ENCODE measurements at places on chromosomes 5 and 9.

- no peak for DNase-seq
Observed at GRCh38 chr5:8517456-8517855, 648.5 kb downstream of the MTRR start.

DNA sequence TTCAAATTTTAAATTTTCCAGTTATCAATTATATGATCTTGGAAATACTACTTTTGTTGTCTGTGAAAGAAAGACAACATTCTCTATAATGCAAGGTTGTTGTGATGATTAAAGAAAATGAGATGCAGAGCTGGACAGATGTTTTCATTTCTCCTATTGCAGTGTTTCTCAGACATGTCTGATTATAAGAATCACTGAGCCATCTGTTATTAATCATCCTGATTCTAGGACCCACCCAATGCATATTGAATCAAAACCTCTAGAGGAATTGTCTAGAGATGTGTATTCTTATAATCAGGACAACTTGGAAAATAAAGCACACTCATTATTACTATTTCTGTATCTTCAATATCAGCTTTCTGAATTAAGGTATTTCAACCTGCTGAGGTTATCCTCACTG lies 121.1 kb upstream of the ASTN2 start:
- no peak for DNase-seq

GRCh38 chr5:36360307-36360706 lies 58.6 kb upstream of the RANBP3L start:
- no peak for DNase-seq

DNA sequence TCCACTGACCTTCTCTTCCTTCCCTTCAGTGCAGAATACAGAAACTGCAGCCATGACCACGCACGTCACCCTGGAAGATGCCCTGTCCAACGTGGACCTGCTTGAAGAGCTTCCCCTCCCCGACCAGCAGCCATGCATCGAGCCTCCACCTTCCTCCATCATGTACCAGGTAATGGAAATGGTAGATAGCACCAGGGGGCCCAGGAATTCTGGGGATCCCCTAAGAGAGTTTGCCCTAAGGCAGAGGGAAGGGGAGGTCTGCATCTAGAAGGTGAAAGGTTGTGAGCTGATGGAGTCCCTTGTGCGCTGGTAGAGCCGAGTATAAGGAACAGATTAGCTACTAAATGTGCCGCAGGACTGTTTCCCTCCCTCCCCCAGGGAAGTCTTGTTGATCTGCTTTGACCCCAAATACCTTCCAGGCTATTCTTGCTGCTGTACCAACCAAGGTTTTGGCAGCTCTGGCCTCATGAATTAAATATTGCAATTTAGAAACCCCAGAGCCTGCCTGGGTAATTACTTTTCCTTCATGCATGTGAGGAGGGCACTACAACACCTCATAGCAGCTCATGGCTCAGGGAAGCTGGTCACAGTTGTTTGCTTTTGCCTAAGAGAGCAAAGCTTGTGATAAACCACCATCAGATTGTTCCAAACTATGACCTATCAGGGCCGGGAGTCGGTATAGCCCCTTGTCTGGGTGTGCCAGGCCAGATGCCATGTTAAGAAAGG lies 19.6 kb downstream of the CYFIP2 start:
- no peak for DNase-seq

DNA sequence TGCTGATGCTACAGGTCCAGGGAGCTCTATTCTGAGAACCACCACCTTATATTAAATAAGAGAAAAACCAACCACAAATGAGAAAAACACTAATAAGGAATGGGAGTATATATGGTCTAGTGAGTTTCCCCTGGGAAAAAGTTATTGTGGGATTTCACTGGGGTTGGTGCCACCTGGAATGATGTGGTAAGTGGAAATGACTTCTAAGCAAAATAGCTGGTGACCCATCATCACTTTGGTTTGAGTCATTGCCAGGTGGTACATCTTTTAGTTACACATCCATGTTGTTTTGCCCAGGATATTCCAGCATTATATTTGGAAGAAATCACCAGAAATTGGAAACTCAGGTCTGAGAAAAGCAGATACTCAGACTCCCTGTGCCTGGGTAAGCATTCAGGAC lies 437.3 kb downstream of the DTWD2 start:
- DNase-seq, result no peak

DNA sequence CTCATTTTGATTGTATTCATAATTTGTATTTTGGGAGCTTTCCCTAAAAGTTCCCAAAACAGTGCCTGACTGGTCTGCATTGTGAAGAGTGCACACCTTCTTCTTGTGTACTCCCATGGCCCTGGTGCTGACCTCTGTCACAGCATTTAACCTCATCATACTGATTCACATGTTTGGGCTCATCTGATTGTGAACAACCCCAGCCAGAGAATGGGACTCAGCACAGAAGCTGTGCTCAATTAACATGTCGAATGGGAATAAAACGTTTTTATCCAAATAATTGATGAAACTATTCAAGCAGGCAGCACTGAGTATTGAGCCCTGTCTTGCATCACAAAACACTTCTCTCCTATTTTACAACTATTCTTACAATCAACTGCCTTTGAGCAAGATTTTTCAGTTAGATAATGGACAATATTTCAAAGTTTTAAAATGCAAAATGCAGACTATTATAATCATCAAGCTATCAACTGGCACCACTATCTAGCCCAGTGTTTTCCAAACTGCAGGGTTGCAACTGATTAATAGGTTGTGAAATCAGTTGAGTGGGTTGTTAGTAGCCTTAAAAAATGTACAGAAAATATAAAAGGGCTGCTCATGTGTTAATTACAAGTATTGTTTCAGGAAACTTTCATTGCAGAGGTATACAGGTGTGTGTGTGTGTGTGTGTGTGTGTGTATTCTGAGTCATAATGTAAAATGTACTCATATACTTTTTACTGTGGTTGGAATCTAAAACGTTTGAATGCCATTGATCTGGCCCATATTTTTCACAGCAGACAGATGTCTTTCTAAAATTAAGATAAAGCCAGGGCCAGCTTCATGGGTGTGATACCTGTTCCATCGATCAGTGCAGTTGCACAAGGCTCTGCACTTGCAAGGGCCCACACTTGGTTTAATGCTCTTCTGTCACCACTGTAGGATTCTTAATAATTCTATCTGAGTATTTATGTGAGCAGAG lies 190.5 kb downstream of the PIK3R1 start:
- DNase-seq, result no peak

- no peak for DNase-seq
Observed at GRCh38 chr5:94968507-94969095, 316.3 kb downstream of the MCTP1 start.

DNA sequence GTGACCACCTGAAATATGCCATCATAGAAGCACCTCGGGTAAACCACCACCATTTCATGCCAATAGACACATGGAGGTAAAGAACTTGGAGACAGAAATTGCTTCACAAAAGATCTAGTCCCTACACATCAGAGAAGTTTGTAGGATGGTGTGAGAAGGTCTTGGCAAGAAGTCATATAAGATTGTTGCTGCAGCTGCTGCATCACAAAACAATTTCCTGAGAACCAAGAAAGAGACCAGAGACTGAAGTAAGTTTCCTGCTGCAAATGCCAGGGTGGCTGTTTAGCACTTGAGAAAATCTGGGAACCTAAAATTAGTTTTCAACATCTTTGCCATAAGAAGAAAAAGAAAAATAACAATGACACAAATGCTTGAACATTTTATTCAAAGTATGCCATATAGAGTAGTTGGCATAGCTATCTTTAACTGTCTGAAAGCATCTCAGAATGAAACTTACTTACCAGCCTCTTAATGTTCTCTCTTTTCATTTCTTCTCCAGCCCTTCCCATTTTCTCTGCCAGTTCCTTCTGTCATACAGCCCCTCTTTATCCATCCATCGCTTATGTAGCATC lies 114.3 kb downstream of the KCTD16 start:
- DNase-seq, result no peak

GRCh38 chr5:119346394-119346793 lies 9.4 kb upstream of the TNFAIP8 start:
- DNase-seq, result no peak

DNA sequence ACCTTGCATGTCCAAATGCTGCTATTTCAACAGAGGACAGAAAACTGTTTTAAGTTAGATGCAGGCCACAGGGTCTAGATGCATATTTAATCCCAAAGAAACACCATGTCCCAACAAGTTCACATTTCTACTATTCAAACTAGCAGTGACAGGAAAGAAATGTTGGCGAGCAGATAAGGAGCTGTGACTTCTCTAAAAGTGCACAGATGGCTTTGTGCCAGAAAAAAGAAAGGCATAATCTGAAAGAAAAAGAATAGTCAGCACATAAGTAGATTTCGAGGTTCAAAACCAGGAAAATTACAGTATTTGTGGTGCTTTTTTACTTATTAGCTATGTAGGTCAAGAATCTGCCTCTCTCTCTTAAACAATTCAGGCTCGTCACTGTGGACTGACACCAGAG lies 178.3 kb downstream of the DNAH5 start:
- DNase-seq, result no peak

DNA sequence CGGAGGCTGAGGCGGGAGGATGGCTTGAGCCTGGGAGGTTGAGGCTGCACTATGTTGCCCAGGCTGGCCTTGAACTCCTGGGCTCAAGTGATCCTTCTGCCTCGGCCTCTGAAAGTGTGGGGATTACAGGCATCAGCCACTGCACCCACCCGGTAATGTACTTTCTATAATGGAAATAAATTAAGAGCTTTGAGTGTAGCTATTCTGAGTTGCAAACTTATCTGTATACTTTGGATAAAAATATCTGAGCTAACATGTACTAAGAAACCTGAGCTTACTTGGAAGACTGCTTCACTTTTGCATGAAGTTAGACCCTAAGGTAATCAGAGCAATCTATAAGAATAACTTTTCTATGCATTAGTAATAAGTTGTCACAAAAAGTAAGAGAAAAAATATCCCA lies 50.0 kb downstream of the UNC13B start:
- no peak for DNase-seq

GRCh38 chr9:93238953-93239925 lies 55.3 kb downstream of the WNK2 start:
- no peak for DNase-seq

DNA sequence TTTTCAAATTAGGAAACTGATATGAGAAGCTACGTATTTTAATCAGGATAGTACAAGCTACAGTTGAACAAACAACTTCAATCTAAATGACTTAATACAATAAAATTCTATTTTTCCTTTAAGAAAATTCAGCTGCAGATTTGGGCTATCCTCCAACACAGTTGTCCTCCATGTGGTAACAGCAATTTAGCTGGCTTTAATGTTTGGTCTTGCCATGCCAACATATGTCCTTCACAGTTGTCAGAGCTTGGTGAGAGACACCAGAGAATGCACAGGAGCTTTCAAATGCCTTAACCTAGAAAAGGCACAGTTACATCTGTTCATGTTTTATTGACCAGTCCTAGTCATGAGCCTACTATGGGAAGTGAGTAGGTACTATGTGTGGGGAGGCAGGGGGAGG lies 10.8 kb downstream of the FAM174A start:
- DNase-seq, result no peak

DNA sequence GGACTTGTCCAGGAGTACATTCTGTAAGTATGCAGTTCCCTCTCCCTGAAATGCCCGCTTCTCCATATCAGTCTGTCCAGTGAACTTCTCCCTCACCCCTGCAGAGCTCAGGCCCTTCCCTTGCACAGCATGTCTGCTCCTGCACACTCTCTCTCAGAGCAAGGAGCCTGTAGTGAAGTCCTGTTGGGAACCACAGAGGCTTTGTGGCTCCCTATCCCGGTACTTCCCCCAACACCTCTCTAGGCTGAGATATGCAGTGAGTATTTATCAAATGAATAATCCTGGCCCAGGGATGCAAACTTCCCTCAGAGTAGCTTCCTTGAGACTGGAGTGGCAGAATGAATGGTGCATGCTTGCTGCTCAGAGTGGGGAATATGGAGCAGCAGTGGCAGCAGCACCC lies 48.8 kb downstream of the POC5 start:
- DNase-seq, result no peak

DNA sequence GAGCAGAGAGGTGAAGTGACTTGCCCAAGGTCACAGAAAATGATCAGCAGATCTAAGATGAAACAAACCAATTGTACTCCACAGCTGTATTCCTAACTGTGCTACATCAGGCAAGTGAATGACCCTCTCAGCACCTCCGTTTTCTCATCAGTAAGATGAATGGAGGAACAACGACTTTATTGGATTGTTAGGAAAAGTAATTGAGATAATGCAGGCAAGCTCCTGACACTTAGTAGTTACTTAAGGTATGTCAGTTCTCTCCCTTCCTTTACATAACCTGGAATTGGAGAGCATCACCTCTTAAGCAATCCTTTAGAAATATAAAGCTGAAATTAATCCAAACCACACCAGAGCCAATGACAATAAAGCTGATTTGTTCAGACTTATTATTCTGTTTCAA lies 451.2 kb upstream of the CD180 start:
- DNase-seq, result no peak

DNA sequence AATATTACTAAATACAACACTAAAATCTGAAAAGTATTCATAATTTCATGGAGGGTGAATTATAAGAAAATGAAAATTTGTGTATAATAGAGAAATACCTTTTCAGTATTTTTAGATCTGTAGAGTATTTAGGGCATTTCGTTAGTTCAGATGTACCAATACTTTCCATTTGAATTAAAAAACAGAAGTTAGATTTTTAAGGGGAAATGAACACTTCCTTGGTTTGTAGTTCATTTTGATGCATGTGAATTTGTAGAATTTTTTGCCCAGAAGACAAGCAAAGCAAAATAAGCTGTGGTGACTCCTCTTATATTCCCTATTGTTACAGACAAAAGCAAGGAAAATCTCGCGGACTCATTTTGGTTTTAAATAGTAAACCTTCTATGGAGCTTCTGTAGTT lies 209.0 kb upstream of the RPS23 start:
- no peak for DNase-seq

DNA sequence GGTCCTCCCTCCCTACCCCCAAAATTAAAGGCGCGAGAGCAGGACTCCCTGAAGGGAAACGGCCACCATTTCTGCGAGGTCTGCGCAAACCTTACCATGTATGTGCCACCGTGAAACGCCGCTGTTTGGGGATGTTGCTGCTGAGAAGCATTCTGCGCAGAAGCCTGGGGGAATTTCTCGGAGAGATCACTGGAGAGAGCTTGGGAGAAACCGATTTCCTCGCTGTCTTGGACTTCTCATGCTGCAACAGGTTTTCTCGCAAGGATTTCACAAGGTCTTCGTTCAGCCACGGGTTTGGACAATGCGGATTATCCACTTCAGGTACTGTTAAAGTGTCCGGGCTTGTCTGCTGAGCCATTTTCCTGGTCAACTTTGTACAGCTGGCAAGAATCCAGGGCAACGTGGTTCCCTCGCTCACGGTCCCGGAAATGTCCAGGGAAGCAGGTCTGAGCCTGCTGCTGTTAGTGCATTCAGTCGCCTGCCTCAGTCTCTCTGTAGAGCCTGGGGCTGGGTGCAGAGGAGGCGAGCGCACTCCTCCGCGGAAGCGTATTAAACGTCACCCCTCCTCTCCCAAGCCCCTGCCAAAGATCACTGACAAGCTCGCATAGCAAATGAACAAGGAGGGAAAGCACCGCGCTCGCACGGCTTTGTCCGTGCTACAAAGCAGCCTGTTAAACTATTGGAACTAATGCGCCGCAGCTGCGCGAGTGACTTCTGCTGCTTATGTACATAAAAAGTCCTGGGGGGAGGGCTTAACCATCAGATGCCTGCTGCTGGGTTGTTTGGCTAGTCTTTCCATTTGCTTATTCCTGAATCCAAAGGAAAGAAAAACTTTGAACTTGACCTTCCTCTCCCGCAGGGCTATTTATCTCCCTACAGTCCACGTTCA lies 125.1 kb downstream of the PDE4D start:
- DNase-seq, result peak; percentile 2

GRCh38 chr5:109630093-109630492 lies 59.6 kb upstream of the MAN2A1 start:
- no peak for DNase-seq

GRCh38 chr9:16312962-16313546 lies 557.4 kb downstream of the BNC2 start:
- no peak for DNase-seq
